Calu3 (cell line): ENCODE measurements at places on chromosomes 7 and 10. TPM values are rescaled to one million over a fixed set of nuclear protein-coding genes. Genes with fewer than 3 reads are reported as not detected.

GRCh38 chr7:64889686-64890162 is 13.3 kb upstream of the ZNF273 start:
- peaks cover 21% of the 10 kb centered on the region for H3K27me3 ChIP-seq
- H3K4me3 ChIP-seq, result no peak overlapping the region
- H3K36me3 ChIP-seq, result peaks cover 5% of the 10 kb centered on the region
- DNase-seq, result no peak
- no peak overlapping the region for H3K27ac ChIP-seq
- peaks cover 8% of the 10 kb centered on the region for H3K4me1 ChIP-seq

DNA sequence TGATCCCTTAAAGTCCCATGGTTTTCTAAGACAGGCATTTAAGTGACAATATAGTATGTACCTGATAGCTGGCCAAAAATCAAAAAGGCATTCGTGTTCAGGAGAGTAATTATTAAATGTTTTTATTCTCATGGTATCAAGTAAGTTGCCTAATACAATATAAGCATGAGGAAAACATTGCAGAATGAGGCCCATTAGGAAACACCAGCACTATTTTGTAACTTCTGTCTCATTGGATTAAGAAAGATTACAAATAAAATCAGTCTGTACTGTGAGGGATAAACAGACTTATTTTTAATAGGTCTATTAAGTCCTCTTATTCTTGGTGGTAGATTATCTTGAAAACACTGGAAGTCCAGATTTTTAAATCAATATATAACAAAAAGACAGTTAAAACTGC is 110.1 kb downstream of the SNX13 start:
- DNase-seq, result no peak
- no peak overlapping the region for H3K27ac ChIP-seq
- H3K27me3 ChIP-seq, result no peaks in the 10 kb centered on the region
- H3K4me3 ChIP-seq, result no peak overlapping the region
- H3K36me3 ChIP-seq, result no peaks in the 10 kb centered on the region

The DDC gene
- total RNA-seq, result 3.7 and 5.2 TPM in 2 replicates

The YKT6 gene
- 139 and 146 TPM in 2 replicates for total RNA-seq

DNA sequence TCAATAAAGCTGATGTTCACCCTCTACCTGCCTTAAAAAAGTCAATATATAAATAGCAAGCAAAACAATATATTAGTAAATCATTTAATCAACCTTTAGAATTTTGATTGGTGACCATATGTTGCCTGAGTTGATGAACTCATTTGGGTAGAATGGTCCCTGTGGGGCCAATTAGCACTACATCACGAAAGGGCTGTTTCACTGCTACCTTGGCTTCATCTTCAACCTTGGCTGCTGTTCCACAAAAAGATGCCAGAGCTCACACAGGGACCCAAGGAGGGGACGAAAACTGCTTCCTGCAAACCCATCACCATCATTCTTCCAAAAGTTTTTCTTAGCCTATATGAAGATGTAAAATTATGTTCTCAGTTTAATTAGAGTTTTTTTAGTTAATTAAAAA is 35.4 kb upstream of the HBP1 start:
- no peak for DNase-seq
- H3K27ac ChIP-seq, result no peak overlapping the region
- H3K36me3 ChIP-seq, result no peaks in the 10 kb centered on the region
- no peak overlapping the region for H3K4me3 ChIP-seq
- no peaks in the 10 kb centered on the region for H3K4me1 ChIP-seq
- peaks cover 10% of the 10 kb centered on the region for H3K27me3 ChIP-seq

DNA sequence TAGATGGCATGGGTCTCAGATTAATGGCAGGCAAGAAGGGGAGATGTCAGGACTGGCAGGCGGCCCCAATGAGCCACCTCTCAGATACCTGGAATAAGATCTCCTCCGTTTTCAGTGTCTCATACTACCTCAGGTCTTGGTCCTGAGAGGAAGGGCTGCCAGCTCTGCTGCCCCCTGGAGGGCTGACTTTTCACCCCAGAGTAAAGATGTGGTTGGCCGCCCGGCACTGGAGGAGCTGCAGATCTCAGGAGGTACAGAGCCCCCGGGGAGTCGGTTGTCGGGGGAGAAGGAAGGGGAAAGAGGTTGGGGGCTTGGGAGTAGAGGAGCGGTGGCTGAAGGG is 642 bp upstream of the COL13A1 start:
- no peaks in the 10 kb centered on the region for H3K36me3 ChIP-seq
- H3K4me1 ChIP-seq, result peaks cover 9% of the 10 kb centered on the region
- peak overlapping the region; percentile 71 for H3K4me3 ChIP-seq
- peak; percentile 86 for DNase-seq

GRCh38 chr7:46488607-46489006 is 567.5 kb upstream of the IGFBP3 start:
- no peak overlapping the region for H3K4me3 ChIP-seq
- H3K27me3 ChIP-seq, result no peaks in the 10 kb centered on the region
- peaks cover 64% of the 10 kb centered on the region for H3K4me1 ChIP-seq
- no peak overlapping the region for H3K27ac ChIP-seq
- peaks cover 11% of the 10 kb centered on the region for H3K36me3 ChIP-seq
- no peak for DNase-seq

DNA sequence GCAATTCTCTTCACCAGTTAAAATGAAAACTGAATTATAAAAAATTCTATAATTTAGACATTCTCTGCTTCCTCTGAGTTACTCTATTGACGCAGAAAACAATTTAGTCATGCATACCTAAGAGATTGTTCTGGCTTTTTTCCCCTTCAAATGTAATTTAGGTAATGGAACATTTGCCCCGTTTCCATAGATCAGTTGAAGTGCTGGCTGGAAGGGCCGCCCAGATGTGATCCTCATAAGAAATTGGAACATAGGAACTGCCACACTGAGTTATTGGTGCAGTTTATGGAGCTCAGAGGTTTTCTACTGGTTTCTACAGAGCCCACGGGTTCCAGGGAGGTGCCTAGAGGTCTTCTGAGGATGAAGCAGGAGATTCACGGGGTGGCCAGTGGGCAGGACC is 581.7 kb downstream of the SDK1 start:
- H3K4me3 ChIP-seq, result no peak overlapping the region
- H3K27me3 ChIP-seq, result no peaks in the 10 kb centered on the region
- no peak for DNase-seq
- no peaks in the 10 kb centered on the region for H3K36me3 ChIP-seq
- H3K4me1 ChIP-seq, result no peaks in the 10 kb centered on the region

GRCh38 chr7:158842486-158842885 is 13.2 kb upstream of the ESYT2 start:
- peaks cover 11% of the 10 kb centered on the region for H3K27me3 ChIP-seq
- H3K36me3 ChIP-seq, result no peaks in the 10 kb centered on the region
- H3K4me3 ChIP-seq, result no peak overlapping the region

DNA sequence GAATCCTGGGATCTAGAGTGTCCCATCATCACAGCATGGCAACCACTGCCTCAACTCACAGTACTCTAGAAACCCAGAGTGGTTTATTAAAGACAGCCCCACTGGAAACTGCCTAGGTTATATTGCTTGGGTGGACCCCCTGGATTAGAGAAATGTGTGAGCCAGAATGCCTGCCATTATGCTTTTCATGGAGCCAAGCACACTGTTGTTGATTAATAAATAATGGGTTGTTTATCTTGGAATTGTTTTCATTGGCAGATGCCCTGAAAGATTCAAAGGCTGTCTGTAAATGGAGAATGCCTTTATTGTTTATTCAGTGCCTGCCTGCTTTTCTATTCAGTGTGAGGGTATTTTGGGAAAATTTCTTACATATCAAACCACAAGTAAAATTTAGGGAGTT is 52.1 kb downstream of the GNAI1 start:
- no peak for DNase-seq
- no peak overlapping the region for H3K4me3 ChIP-seq
- H3K27ac ChIP-seq, result no peak overlapping the region
- H3K36me3 ChIP-seq, result no peaks in the 10 kb centered on the region
- no peaks in the 10 kb centered on the region for H3K27me3 ChIP-seq

GRCh38 chr10:43983856-43984271 is 335.2 kb upstream of the ZNF32 start:
- H3K4me1 ChIP-seq, result no peaks in the 10 kb centered on the region
- DNase-seq, result no peak
- no peak overlapping the region for H3K4me3 ChIP-seq
- no peaks in the 10 kb centered on the region for H3K36me3 ChIP-seq
- H3K27me3 ChIP-seq, result no peaks in the 10 kb centered on the region

DNA sequence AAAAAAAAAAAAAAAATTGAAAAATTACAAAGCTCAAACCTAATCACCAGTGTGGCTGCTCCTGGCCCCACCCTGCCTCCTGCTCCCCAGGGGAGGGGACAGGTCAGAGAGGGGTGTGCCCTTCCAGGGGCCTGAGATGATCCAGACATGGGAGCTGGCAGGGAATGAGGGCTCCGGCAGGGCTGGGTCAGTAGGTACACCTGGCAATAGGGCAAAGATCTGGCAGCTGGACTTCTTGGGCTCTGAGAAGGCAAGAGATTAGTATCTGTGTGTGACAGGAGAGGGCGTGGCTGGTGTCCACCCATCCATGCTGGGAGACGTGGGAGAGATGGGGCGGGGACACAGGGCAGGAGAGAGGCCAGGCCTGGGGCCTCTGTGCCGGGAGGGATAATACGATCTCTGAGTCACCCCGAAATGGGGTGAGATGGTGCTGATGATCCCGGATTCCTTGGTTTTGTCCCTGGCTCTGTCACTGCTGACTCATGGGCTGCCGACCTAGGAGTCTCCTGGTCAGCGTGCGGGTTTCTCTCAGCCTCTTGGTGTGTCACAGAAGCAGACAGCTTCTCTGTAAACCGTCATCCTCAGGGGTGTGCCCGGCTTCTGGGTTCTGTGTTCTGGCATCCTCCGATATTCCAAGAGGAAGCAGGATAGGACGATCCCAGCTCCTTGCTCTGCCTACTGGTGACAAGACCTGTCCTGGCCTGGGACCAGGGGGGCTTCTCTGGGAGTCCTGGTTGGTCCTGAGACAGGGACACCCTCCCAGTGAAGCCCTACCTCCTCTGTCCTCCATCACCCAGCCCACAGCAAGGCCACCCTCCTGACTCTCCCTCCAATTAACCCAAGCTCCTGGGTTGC is 8.2 kb upstream of the CLDN4 start:
- peaks cover 49% of the 10 kb centered on the region for H3K4me1 ChIP-seq
- H3K36me3 ChIP-seq, result peaks cover 6% of the 10 kb centered on the region
- H3K27me3 ChIP-seq, result no peaks in the 10 kb centered on the region
- peak; percentile 53 for DNase-seq

DNA sequence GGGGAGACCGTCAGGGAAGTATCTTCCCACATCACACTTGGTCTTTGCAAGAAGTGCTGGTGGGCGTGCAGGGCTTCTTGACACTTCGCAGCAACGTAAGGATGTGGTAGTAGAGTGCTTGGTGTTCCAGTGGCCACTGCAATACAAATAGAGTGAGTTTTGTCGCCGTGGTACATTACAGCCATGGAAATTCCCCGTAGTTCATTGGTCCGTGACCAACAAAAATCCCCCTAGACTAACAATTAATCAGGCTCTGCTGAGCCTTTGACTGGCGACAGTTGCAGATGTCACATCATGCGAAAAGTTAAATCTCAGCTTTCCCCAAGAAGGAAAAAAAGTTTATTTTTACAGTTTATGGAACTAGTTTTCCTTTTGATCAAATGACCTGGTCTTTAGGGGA is 134.7 kb downstream of the MGMT start:
- no peaks in the 10 kb centered on the region for H3K27me3 ChIP-seq
- H3K27ac ChIP-seq, result no peak overlapping the region
- H3K4me1 ChIP-seq, result no peaks in the 10 kb centered on the region
- no peaks in the 10 kb centered on the region for H3K36me3 ChIP-seq

DNA sequence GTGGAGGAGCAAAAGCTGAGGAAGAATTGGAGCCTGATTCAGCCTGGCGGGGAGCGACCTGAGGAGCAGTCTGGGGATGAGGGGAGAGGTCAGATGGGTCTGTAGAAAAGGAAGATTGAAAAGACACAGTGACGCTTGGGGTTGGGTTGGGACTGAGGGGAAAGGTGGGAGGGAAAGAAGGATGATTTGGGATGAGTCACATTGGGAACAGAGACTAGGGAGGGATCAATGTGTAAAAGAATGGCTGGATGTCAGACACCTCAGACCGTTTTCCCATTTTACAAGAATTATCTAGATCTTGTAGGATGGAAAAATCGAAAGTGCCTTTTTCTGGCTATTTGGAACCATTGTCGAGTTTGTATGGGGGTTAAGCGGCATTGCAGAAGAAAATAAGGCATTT is 1076.5 kb downstream of the DNAJB9 start:
- H3K27ac ChIP-seq, result no peak overlapping the region
- no peak overlapping the region for H3K4me3 ChIP-seq
- no peaks in the 10 kb centered on the region for H3K36me3 ChIP-seq
- H3K27me3 ChIP-seq, result no peaks in the 10 kb centered on the region
- H3K4me1 ChIP-seq, result no peaks in the 10 kb centered on the region

GRCh38 chr10:1608851-1609647 is 128.3 kb downstream of the ADARB2 start:
- H3K27me3 ChIP-seq, result peaks cover 57% of the 10 kb centered on the region
- H3K4me1 ChIP-seq, result no peaks in the 10 kb centered on the region
- H3K27ac ChIP-seq, result no peak overlapping the region
- peaks cover 5% of the 10 kb centered on the region for H3K36me3 ChIP-seq

DNA sequence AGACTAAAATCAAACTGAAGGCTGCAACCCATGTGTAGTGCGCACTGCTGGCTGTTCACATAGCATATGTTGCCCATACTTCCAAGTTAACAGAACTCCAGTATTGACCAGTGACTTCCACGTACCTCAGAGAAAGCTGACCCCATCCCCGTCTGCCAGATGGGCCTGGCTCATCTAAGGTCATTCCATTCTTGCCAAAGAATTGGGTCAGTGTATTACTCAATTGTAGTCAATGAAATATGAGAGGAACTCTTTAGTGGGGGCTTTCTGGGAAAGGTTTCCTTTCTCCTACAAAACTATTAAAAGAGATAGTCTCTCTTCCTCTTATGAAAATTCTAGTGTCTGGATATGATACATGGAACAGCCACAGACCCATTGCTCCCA is 238.6 kb downstream of the COBL start:
- no peaks in the 10 kb centered on the region for H3K27me3 ChIP-seq
- no peak overlapping the region for H3K27ac ChIP-seq
- DNase-seq, result no peak

DNA sequence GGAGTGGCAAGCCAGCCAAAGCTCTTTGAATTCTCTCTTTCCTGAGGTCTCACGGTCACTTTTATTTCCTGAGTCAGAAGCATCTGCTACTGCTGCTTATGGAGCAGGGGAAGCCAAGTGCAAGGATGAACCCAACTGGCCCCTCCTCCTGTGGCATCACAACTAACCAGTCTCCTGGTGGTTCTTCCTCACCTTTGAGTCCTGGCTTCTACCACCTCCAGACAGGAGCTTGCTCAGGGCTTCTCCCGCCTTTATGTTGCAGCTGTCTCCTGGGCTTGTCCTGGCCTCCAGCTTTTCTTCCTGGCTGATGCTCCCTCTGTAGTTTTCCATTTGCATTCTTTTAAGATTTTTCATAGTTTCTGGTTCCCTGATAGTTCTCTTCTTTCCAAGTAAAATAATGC is 349.7 kb upstream of the NRP1 start:
- no peaks in the 10 kb centered on the region for H3K27me3 ChIP-seq
- no peaks in the 10 kb centered on the region for H3K4me1 ChIP-seq
- no peaks in the 10 kb centered on the region for H3K36me3 ChIP-seq
- no peak overlapping the region for H3K27ac ChIP-seq
- no peak for DNase-seq
